ENCODE measurements at places on chromosomes 2 and 18. TPM values are rescaled to one million over a fixed set of nuclear protein-coding genes. Genes with fewer than 3 reads are reported as not detected.
A peak's percentile ranks its signal among the peaks of the same experiment; 100 is the strongest.

Gene RAB31
- polyA plus RNA-seq, result 2.2 TPM

Gene KRTCAP3
- 0.39 TPM for polyA plus RNA-seq

Gene GALNT5
- under 0.01 TPM for polyA plus RNA-seq

Gene CDH19
- 0.24 TPM for polyA plus RNA-seq

DNA sequence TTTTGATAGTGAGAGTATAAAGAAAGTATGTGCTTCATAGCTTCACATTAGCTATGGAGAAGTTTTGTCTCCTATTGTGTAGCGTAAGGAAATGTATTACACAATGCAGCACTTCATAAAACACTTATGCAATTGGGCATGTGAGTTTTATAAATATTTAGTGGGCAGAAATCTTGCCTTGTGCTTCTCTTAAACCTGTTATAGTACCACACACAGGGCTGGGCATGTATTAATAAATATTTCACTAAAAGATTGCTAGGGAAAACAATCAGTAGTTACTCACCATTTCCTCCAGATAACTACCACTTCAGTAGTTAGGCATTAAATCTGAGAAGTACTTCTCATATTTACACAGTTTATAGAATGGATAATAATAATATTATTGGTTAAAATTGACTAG is 1080.8 kb upstream of the PIK3C3 start:
- DNase-seq, result no peak

DNA sequence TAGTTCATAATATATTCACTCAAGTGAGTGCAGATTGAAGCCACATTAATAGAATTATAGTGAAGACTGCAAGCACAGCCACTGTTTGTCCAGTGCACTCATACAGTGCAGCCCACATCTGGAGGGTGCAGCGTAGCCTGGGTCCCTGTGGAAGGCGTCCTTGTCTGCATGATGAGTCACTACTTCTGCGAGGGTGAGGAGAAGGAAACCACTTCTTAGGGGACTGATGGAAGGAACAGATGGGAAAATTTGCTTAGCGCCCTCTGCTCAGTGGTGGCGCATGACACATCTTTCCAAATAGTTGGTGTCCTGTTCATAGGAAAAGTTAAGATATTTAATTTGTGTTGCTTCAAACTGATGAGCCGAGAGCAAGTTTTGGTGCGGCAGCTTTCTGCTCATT is 330.4 kb upstream of the SMIM21 start:
- DNase-seq, result no peak

- DNase-seq, result no peak
Measured at GRCh38 chr2:119158563-119159347, at the start of gene C1QL2. TSS of gene C1QL2 (minus strand) at chr2:119158751. CDS start at chr2:119158269, 482 bp downstream.

- no peak for DNase-seq
Measured at GRCh38 chr2:14127765-14128164, 504.8 kb upstream of the LRATD1 start.

Gene FSHR
- not detected for polyA plus RNA-seq

- DNase-seq, result no peak
Measured at GRCh38 chr2:82340578-82341053, 2036.1 kb upstream of the LRRTM1 start.

- peak; percentile 76 for DNase-seq
Measured at GRCh38 chr2:120771111-120771780, 35.6 kb downstream of the GLI2 start.

DNA sequence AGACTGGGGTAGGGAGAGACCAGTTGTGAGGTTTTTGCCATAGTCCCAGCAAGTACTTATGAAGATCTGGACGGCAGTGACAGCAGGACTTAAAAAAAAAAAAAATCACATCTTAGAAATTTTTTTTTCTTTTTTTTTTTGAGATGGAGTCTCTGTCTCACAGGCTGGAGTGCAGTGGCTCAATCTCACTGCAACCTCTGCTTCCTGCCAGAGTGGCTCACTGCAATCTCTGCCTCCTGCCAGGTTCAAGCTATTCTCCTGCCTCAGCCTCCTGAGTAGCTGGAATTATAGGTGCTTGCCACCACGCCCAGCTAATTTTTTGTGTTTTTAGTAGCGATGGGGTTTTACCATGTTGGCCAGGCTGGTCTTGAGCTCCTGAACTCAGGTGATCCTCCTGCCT is 22.4 kb upstream of the STAT4 start:
- no peak for DNase-seq

DNA sequence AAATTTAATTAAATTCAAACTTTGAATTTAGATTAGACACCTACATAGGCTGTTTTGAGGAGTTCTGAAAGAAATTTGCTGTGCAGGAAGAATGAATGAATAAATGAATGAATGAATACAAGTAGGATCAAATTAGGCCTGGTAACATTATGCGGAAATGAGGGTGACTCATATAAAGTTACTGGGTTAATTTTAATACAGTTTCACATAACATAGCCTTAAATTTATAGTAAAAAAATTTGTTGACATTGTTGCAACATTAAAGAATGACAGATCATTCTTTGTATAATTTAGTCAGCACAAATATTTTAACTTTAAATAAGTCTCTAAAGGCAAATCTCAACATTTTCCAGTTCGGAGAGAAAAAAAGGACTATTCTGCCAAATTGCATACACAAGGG is 1293.1 kb upstream of the SLC39A10 start:
- no peak for DNase-seq

DNA sequence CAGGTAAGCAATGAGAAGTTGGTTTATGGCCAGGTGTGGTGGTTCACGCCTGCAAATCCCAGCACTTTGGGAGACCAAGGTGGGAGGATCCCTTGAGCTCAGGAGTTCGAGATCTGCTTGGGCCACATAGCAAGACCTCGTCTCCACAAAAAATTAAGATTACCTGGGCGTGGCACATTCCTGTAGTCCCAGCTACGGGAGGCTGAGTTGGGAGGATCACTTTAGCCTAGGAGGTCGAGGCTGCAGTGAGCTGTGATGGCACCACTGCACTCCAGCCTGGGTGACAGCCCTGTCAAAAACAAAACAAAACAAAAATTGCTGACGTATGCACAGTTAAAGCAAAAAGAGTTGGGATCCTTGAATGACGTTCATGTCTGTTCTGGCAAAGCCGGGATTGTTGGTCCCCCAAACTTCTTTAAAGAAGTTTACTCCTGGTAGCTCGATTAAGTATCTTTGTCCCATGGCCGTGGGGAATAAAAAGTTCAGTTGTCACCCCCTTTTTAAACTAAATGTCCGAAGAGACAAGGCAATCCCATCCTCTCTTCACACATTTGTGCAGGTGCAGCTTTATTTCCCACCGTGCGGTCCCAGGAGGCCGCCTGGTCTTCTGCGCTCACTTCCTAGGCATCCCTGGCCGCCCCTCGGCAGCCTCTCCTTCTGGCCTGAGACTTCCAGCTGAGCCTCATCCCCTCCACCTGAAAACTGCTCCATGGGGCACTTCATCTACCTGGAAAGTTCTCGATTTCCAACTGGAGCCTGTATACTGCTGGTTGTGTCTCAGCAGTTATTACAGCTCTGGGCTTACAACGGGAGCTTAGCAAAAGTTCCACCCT is 762 bp upstream of the SPOPL start:
- peak; percentile 25 for DNase-seq

GRCh38 chr18:61080954-61081528 is 252.2 kb upstream of the CDH20 start:
- DNase-seq, result no peak

- DNase-seq, result no peak
Measured at GRCh38 chr2:230703514-230703913, 9.1 kb upstream of the CAB39 start.

- DNase-seq, result no peak
Measured at GRCh38 chr2:181258720-181259119, 198.5 kb upstream of the ITGA4 start.

DNA sequence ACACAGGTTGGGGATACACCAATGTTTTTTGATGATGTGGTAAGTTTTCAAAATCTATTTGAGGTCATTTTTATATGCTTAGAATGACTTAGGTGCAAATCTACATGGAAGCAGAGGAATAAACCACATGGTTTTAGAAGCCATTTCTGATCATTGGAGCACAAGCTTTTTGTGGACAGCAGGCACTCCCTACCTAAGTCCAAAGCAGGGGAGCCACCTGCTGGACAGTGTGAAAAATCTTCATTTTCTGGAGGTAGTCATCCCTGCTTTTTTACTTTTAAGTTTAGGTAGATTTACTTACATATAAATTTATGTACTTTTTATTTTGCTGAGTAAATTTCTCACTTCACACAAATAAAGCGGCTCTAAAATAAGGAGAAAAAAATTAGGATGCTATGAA is 323.2 kb downstream of the PLCL1 start:
- DNase-seq, result peak; percentile 30

- no peak for DNase-seq
Measured at GRCh38 chr2:214019973-214020345, 390.9 kb upstream of the VWC2L start.

GRCh38 chr18:67733088-67733487 is 216.6 kb upstream of the DSEL start:
- no peak for DNase-seq

DNA sequence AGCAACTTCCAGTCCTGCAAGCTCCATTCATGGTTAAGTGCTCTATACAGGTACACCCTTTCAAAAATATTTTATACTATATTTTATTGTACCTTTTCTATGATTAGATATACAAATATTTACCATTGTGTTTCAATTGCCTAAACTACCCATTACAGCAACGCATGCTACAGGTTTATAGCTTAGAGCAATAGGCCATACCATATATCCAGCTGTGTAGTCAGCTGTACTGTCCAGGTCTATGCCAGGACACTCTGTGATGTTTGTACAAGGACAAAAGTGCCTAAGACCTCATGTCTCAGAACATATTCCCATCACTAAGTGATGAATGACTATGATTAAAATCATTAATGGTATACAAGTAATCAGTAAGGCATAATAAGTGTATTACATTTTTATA is 368.7 kb downstream of the CMPK2 start:
- DNase-seq, result no peak

GRCh38 chr2:74584088-74584645 is 29.6 kb downstream of the DOK1 start:
- no peak for DNase-seq

- no peak for DNase-seq
Measured at GRCh38 chr18:11153097-11153496, 3.7 kb upstream of the PIEZO2 start.

Gene CHST9
- polyA plus RNA-seq, result under 0.01 TPM

Gene EPHA4
- polyA plus RNA-seq, result 1.3 TPM

- DNase-seq, result no peak
Measured at GRCh38 chr2:85355073-85355410, 473 bp downstream of the ELMOD3 start.

Gene GREB1L
- polyA plus RNA-seq, result 0.59 TPM

DNA sequence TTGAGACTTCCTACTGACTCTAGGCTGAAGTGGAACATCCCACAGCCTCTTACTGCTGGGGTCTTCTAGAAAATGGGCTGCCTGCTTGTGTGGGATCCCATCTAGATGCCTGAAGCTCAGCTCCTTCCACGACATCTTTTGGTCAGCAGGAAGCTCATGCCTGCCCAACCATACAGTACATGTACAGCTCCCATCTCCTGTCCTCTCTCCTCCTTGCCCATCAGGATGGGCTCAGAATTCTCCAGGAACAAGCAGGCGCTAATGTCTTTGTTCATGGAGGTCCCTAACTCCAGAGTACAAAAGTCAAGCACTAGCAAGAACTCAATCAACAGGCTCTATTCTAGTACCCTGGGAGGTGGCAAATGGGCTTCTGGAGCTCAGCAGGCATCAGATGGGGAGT is 31.7 kb upstream of the GPR17 start:
- no peak for DNase-seq

GRCh38 chr2:133959066-133959465 is 294.8 kb upstream of the MGAT5 start:
- no peak for DNase-seq

Gene LNPK
- polyA plus RNA-seq, result 18.4 TPM

GRCh38 chr2:1823187-1824169 is 79.2 kb upstream of the PXDN start:
- no peak for DNase-seq
